ENCODE measurements at places on chromosomes 7 and 10.
A peak's percentile ranks its signal among the peaks of the same experiment; 100 is the strongest.

DNA sequence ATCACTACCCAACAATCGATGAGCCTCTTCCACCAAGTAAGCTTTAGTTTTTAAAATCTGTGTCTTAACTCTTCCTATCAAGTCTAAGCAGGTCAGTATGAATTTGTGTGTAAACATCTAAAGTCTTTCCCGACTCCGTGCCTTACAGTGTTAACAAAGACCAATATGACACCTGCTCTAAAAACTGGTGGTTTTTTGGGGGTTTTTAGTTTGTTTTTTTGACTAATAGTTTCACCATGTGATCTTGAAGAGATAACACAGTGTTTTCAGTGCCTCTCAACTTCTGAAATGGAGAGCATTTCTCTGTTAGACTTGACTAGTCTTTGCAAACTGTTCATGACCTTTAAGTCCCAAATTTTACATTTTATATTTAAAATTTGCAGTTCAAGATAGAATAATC is 132.0 kb upstream of the STK17A start:
- DNase-seq: no peak

GRCh38 chr10:116737627-116738327 is 4.6 kb downstream of the HSPA12A start:
- no peak for DNase-seq

- DNase-seq: no peak
Observed at GRCh38 chr7:156106107-156106426, 293.8 kb upstream of the SHH start.

GRCh38 chr7:39811161-39811614 is 138.9 kb upstream of the CDK13 start:
- DNase-seq: no peak

DNA sequence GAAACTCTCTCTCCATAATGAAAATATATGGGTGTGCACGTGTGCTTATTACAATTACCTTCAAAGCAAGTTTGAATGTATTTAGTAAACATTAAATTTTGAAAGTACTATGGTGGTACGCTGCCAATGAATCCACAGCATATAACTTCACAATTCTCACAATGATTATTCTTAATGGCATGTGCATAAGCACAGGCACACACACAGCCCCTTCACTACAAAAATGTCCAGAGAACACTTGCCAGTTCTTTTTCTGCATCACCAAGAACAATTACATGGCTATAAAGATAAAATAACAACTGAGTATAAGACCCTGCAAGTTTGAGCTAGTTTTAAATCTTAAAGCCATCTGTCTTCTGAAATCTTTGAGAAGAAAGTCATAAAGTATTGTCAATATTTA is 22.2 kb downstream of the SGCE start:
- no peak for DNase-seq

GRCh38 chr10:124283949-124284250 is 134.8 kb downstream of the OAT start:
- no peak for DNase-seq

DNA sequence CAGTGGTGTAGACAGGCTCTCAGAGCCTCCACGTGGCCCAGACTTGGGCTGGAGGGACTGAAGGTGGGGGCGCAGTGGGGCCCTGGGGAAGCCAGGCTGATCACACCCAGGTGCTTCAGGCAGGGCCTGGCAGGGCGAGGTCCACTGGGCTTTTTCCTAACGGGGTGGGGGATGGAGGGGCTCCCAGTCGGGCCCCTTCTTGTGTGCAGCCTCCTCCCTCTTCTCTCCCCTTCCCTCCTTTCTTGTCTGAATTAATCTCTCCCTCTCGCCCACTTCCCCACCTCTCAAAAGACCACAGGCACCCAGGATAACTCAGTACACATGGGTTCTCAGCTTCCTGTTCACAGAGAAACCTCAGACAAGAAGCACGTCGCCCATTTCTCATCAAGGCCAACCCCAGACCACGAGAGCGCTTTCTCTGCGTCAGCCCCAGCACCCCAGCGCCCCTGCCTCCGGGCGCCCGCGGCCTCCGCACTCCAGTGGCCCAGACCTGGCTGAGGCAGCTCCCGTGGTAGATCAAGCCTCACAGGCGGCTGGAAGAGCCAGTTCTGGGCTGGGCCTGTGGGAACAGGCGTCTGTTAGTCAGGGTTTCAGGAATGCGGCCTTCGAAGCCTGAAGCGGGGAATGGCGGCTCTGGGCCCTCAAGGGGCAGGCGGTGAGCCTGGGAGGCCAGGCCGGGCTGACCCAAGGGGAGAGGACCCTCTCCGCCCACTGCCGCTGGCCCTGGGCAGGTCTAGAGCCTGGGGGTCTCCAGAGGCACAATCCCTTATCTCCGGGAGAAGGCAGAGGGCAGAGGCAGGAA is 50.6 kb downstream of the PWWP2B start:
- DNase-seq: peak; percentile 87

DNA sequence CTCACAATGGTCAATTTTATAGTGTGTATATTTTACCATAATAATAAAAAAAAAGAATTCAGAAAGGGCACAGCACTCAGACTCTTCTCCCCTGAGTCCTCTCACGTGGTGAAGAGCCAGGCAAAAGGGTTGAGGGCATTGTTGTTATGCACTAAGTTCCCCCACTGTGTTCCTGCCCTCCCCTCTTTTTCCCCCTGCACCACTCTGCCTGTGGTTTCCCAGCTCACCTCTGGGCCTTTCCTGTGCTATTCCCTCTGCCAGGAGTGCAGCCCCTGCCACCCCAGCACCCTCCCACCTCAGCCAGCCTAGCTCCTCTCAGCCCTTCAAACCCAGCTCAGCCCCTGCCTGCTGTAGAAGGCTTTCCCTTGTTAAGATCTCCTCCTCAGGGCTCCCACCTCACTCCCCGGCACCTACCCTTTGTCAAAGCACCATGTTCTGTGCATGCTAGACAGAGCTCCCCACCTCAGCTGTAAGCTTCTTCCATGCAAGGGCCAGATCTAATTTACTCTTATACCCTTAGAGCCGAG is 108.5 kb downstream of the KCNMA1 start:
- no peak for DNase-seq

GRCh38 chr7:99493823-99494222 is 6.3 kb downstream of the ZNF394 start:
- no peak for DNase-seq

DNA sequence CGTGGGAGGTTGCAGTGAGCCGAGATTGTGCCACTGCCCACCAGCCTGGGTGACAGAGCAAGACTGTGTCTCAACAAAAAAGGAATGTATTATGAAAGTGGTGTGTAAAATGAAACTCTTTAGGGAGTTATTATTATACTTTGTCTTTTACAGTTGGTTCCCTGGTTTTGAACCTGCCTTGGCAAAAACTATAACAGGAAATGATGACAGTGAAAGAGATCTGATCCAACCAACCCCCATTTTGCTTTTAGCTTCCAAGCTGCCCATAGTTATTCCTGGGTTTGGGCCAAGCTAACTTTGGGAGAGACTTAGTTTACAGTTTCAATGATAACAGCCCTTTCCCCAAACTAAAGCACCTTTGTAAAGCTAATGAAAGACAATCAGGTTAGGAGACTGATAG is 34.1 kb upstream of the NMT2 start:
- no peak for DNase-seq

- DNase-seq: no peak
Observed at GRCh38 chr7:137937202-137937560, 64.7 kb downstream of the CREB3L2 start.

DNA sequence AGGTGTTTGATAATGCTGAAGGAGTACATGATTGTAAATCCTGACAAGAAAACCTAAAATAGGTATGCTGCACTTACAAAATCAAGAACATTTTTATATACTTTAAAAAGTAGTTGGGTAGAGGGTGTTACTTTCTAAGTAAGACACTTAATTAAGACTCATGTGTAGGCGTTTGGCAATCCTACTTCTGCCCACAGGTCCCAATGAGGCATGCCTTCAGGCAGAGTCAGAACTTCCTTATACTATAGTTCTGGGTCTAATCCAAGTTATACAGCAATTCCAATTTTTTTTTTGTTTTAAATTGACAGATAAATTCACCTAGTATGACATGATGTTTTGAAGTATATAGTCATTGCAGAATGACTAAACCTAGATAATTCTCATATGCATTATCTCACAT is 1188.5 kb upstream of the PHF14 start:
- DNase-seq: no peak

DNA sequence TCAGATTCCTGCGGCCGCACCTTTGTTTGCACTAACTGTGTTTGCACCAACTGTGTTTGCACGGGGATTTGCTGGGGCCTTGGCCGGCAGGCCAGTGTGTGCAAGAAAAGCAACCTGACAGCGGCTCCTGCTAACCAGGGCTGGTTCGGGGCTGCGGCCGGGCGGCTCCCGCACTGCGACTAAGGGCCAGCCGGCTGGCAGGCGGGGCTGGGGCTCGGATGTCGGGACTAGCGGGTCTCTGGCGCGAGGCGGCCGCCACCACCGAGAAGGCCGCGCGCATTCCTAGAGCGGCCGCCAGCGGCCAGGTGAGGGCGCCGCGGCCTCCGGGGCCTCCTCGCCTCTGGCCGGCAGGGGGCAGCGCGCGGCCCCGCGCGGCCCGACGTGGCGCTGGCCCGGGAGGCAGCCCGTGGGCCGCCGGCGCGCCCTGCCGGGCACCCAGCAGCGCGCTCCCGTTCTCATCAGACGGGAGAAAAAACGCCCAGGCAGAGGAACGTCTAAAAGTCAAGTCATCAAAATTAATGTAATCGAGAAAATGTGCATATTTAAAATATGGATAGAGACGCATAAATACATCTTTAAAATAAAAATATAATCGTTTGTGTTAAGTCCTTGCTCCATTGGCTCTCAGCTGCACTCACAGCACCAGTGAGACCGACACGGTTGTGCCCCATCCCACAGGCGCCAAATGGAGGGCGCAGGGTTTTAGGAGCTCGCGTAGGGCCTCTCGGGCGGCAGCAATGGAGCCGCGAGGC is 38.5 kb downstream of the ZNF777 start:
- DNase-seq: peak; percentile 81

GRCh38 chr10:122140941-122141623 is 130.0 kb upstream of the BTBD16 start:
- DNase-seq: no peak

GRCh38 chr7:142108728-142109505 is 2.6 kb upstream of the MGAM2 start:
- DNase-seq: no peak

DNA sequence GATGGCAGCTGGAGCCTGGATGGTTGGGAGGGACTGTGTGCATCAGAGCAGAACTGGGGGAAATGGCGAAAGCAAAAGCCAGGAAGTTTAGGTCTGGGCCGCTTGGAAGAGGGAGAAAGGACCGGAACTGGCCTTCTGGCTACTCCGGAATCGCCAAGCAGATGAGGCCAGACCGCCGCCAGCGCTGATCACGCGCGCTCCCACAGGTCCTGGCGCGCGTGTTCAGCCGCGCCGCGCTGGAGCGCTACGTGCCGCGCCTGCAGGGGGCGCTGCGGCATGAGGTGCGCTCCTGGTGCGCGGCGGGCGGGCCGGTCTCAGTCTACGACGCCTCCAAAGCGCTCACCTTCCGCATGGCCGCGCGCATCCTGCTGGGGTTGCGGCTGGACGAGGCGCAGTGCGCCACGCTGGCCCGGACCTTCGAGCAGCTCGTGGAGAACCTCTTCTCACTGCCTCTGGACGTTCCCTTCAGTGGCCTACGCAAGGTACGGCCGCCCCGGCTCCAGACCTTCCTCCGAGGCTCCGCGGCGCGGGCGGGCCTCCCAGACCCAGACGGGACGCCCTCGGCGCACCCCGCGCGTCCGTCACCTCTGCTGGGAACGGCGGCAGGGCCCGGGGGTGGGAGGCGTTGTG is 2.0 kb downstream of the CYP26C1 start:
- DNase-seq: peak; percentile 24

- DNase-seq: no peak
Observed at GRCh38 chr10:16975188-16975587, 154.4 kb downstream of the CUBN start.

DNA sequence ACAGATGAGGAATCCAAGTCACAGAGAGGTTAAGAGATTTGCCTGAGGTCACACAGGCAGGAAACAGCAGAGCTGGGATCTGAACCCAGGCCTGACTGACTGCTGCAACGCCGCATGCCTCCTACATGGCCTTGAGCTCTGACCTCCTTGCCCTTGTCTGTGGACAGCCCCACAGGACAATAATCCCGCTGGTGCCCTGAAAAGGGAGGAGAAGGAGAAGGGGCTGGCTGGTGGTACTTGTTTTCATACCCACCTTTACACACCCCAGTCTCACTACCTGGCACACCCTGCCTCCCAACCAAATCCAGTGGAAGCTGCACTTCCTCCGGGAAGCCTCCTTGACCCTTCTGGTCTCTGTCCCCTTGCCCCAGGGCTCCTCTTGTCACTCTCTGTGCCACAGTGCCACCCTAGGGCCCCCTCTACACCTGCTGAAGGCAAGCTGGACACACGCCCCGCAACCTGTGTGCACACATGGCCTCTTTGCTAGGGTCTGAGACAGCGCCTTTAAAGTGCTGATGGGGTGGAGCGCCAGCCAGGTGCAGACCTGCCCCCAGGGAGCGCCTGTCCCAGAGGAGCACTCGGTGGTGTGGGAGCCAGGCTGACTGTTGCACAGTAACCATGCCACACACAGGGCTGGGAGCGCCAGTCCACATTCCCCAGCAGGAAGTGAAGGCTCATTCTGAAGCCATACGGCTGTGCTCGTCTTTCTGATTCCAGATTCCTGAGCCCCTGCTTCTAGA is 38.6 kb downstream of the ZCCHC24 start:
- DNase-seq: no peak

DNA sequence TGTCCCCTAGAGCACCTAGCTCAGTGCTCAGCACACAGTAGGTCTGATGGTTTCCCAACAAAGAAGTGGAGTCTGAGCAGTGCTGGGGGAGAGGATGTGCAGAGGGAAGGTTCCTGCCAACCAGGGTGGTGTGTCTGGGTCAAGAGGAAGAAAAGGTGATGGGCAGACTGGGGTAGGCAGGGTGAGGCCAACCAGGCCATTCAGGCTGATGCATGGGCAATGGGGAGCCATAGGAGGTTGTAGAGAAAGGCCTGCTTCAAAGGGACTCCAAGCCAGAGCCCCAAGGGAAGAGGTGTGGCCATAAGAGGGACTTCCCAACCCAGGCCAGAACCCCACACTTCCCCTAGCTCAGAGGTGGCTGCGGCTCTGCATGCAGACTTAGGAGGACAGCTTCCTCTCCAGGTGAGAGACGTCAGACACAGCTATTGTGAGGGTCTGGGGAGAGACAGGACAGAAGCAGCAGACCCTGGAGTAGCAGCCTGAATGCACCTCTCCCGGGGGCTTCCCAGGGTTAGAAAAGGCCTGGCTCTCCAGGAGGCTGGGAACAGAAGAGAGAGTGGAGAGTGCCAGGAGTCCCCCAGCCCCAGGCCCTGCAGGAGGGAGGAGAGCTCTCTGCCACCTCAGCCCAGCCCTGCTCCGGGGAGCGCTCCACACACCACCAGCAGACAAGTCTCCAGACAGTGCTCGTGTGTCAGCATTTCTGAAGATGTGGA is 87.4 kb upstream of the ZMIZ1 start:
- DNase-seq: peak; percentile 14

- no peak for DNase-seq
Observed at GRCh38 chr10:85043207-85043606, 714.8 kb downstream of the CCSER2 start.

GRCh38 chr10:50417486-50417885 is 166.2 kb upstream of the ASAH2 start:
- no peak for DNase-seq

- no peak for DNase-seq
Observed at GRCh38 chr10:11424456-11425295, 186.8 kb downstream of the USP6NL start.

GRCh38 chr7:6171532-6172223 is 100.7 kb downstream of the CYTH3 start:
- no peak for DNase-seq

Measured in CD4-positive, alpha-beta T cell treated with Interleukin-10 for 1 hour (primary cell).